ENCODE measurements at places on chromosomes 2 and 18.

DNA sequence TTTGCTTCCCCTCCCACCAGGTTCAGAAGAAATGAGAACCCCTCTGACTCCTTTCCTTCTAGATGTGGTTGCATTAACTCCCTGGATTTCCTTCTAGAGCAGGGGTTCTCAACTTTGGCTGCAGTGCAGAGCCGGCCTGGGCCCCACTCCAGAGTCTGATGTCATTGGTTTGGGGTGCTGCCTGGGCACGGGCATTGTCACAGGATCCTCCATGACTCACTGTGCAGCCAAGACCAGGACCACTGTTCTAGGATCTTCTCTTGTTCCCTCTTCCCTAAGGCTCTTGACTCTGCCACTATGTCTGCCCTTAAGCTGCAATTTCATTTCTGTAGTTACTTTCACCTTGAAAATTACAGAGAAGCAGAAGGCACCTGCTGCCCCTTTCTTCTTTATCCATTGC is 31.8 kb downstream of the TBC1D8 start:
- DNase-seq: no peak

DNA sequence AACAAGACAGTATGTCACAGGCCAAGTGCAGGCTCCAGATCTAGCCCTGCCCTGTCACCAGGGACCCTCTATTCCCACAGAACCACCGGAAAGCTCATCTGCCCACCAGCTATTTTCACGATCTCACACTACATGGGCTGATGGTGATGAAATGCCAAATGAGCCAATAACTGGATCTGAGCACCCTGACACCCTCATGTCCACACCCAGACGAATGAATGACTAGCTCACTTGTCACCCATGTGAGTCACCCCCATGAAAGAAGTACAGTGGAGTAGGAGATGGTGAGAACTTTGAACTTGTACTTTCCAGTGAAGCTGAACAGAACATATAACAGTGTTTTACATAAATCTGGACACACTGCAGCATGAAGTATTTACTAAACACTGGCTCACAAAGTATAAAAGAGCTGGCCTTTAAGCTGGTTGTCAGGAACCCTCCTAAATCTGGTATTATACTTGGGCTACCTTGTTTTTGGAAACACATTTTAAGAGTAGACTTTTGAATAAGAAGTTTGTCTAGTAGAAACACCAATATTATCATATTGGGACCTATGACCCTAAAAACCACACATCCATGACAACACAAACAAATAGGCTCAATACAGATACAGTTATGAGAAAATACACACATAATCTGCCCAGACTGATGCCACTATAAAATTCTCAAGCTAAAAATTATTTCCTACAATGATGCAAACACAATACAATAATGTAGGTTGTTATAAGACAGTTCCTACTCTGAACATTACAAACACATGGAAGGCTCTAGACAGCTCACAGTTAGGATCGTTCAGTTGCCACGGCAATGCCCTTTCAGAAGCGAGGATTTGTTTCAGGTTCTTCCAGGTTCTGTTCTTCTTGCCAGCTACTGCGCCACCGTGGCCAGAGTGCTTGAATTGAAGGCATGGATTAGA is 19.0 kb downstream of the INO80C start:
- DNase-seq: peak; percentile 86

DNA sequence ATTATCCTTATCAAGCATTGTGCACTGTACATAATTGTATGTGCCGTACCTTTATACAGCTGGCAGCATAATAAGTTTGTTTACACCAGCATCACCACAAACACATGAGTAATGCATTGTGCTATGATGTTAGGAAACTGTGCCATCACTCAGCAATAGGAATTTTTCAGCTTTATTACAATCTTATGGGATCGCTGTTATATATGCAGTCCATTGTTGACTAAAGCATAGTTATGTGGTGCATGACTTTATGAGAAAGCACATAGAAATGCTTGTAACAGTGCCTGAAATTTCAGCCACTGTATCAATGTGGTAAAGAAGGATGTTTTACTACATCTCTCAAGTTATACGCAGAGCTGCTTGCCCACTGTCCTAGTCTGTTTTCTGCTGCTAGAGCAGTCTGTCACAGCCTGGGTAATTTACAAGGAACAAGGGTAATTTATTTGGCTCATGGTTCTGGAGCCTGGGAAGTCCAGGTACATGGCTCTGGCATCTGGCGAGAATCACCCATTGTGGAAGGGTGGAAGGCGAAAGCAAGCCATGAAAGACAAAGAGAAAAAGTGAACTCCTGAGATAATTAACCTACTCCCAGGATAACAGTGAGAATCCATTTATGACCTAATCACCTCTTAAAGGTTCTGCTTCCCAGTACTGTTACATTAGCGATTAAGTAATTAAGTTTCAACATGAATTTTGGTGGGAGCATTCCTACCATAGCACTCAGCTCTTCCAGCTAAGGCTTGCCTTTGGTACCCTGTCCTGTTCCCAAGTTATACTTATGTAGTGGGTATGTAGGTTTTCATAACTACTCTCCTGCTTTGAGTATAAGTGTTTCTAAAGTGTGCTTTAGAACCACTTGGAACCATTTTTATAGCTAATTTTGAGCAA is 4.6 kb downstream of the MAP3K20 start:
- DNase-seq: no peak

DNA sequence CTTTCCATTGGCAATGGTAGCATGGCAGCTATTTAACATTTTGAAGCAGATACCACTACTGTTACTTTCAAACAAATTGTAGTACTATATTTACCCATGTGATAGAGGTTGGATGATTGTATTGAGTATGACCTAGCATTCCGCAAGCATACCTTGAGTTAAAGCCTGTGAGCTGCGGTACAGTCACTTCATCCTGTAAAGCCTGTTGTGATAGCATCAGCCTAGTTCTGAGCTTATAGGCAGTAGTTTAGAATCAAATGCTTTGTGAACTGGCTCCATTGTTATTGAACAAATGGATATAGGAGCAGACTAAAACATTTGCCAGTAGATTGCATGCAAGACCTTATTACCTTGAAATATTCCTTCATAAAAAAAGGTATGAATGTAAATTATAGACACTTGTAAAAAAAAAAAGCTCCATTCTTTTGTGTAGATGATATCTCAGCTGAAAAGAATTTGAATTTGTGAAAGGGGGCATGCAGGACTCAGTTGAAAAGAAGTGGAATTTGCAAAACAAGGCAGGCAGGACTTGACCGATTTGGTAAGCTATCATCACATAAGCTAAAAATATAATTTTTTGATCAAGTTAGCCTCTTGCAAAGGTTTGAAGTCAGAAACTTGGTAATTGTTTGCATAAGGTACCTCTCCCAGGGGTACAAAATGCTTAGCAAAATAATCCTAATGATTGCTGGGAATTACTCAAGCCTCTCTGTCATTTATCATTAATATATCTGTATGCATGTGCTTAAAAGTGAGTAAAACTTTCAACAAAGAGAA is 138.5 kb upstream of the ITGA4 start:
- DNase-seq: no peak

DNA sequence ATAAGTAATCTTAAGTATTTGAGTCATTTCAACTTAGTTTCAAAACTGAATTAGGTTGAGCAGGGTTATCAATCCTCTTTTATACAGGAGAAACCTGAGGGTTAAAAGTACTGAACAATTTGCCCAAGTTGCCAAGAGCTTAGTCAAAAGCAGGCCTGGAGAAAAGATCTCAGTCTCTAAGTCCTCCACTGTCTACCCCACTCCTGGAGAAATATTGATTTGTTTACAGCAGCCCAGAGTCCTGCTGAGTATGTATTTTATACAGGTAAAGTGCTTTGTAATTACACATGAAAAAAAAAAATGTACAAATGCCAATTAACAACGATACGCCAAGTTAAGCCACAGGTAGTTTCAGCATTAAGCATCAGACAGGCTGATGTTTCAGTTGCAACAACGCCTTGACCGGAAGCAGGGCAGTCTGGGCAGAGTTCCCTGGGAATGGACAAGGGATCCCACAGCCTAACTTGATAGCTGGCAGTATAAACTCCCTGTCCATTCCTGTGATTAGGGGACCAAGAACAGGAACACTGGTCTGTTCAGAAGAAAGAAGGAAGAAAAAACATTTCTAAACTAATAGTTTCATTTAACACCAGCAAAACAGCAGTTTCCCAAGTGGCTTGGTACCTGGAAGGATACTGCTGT is 132.9 kb downstream of the MYO5B start:
- no peak for DNase-seq

DNA sequence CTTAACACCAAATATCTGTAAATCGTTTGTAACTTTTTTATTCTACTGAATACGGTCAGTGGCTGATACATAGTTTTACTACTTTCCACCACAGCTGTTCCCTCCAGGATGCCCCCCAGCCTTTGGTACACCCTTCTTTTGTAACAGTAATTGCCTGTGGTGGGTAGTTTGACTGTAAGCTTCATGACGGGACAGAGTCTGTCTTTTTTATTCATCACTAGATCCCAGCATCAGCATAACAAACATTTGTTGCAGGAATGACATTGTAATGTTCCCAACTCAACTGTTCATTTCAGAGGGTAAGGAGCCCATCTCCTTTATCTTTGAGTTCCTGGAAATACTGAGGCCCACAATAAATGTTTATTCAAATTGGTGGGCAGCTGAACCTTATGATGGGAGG is 67.5 kb downstream of the MBOAT2 start:
- no peak for DNase-seq

DNA sequence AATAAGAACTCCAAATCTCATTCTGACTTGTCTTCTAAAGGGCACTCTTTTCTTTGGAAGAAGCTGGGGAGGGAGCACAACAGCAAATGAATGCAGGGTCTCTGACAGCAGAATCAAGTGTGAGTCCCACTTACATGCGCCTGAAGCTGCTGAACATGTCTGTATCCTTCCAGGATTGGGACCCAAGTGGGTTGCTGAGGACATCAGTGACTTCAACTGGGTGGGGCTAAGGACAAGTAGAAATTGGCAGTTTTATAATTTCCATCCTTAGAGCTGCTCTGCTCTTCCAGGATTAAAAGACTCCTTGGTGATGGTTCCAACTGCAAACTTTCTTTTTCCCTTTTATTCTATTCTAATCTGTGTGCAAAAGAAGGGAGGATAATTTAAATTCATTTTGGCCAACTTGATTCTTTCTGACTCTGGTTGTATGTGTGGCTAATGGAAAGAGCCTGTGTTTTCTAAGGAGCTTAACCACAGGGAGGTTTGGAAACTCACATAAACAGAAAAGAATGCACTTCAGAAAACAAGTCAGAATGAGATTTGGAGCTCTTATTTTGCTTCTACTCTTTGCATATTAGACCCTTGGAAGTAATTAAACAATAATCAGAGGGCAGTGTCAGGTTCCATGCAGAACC is 20.6 kb downstream of the ANTXR1 start:
- no peak for DNase-seq

DNA sequence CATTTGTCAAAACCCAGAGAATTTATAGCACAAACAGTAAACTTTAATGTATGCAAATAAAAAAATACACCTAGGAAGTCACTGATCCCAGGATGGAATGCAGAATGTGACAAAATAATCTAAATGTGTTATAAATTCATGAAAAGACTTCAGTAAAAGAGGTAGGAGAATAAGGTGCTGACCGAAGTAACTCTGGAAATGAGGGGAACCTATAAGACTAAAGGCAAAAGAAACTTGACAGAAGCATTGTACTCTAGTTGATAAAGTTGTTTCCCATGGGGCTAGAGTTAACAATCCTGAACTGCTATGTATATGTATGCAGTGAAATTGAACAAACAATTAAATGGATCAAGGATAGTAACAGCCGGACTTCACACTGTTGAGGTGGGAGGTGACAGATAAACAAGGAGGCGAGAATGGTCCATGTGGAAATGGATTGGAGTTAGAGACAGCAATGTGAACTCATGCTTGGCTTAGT is 24.5 kb downstream of the IRS1 start:
- DNase-seq: no peak

Data from ACHN (cell line).